NCI-H2171 (cell line): ENCODE measurements at places on chromosomes 3 and 15.

GRCh38 chr3:100045696-100046095 is 68.6 kb downstream of the FILIP1L start:
- DNase-seq = no peak

GRCh38 chr15:79067969-79068368 is 22.6 kb downstream of the RASGRF1 start:
- DNase-seq = peak; percentile 42

GRCh38 chr15:25178835-25179672 is 224.3 kb downstream of the SNRPN start:
- no peak for DNase-seq

- DNase-seq = no peak
Observed at GRCh38 chr3:72492240-72492639, 356.0 kb downstream of the SHQ1 start.

- no peak for DNase-seq
Observed at GRCh38 chr3:37859354-37859753, 2.3 kb upstream of the CTDSPL start.

GRCh38 chr3:13665582-13666226 is 116.8 kb downstream of the FBLN2 start:
- no peak for DNase-seq

- DNase-seq = no peak
Observed at GRCh38 chr3:43159876-43160255, 54.0 kb upstream of the POMGNT2 start.

DNA sequence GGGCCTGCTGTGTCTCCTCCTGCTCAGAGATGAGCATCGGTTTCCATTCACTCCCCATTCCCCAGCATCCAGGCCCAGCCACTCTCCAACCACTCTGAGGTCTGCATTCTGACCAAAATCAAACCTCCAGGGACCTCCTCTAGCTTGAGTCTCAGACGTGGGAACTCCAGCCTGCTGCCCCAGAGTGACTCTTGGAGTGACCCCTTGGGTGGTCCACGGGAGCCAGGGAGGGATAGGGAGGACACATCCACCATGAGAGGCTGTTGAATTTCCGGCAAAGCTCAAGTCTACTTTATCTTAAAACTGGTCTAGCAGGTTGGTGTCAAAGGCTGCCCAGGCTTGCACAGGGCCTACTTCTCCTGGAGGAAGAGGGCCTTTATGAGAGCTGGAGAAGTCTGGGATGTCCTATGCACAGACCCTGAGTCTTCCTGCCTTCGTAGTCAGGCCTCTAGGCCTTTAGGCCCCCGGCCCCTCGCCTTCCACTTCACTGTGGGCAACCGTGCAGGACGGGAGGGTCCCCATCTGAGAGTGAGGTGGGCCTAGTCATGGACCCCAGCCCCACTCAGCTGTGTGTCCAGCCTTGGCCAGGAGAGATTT is 8.9 kb downstream of the CISH start:
- DNase-seq = no peak

GRCh38 chr3:42749753-42750231 is 23.3 kb downstream of the CCDC13 start:
- no peak for DNase-seq

DNA sequence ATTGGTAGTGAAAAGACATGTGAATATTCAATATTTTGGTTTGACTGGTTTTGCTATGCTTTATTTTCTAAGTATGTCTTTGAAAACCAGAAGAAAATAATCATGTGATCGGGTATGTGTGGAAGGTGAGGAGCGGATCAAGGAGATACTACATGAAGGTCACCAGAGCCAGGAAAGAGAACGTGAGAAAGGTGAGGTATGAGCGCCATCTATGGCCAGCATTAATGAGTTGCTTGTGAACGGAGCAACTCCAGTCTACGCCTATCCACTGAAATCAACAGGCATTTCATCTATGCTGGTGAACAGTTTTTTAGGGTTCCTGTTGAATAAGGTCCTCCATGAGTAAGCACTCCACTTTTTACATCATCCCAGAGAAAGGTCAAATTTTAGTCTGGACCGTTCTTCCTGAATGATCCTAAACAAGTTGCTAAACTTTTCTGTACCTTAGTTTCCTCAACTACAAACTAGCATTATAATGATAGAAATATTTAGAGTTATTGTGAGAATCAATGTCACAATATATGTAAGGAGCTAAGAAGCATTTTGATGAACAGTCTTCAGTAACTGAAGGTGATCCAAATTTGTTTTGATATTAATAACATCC is 1435.2 kb upstream of the CADM2 start:
- DNase-seq = peak; percentile 9

DNA sequence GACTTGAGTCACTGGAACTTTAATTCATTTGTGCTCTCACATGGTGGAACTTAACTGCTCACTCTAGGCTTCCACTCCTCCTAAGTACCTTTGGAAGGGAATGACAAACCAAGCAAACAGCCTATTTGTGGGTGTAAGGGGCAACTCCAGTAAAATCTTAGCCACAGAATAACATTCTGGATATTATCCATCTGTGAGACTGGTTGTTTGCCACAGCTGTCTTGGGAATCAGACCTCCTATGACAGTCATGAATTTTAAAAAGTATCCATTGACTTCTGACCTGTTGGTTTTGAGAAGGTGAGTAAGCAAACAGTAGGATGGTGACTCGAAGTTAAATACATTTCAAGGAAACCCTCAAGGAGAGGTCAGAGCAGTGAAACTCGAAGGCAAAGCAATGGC is 147.3 kb upstream of the CDIN1 start:
- no peak for DNase-seq

- no peak for DNase-seq
Observed at GRCh38 chr3:43707266-43707665, 16.5 kb downstream of the ABHD5 start.

- no peak for DNase-seq
Observed at GRCh38 chr3:152620395-152620794, 214.5 kb upstream of the P2RY1 start.

- no peak for DNase-seq
Observed at GRCh38 chr3:74066456-74066855, 441.7 kb upstream of the PDZRN3 start.

DNA sequence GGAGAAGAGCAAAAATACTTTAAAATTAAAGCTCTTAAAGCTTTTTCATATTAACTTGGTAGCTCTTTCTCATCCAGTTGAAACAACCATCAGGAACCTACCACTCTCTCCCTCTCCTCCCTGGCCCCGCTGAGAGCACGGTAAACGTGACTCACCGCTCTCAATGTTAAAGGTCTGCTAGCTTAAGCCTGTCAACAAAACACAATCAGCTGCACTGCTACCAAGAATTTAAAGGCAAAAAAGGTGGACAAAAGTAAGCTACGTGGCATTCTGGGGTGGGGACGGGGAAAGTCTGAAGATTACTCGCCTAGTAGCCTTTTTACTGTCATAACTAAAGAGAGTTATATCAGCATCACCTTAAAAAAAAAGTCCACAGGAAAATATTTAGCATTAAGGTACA is 8.4 kb upstream of the GP5 start:
- no peak for DNase-seq

DNA sequence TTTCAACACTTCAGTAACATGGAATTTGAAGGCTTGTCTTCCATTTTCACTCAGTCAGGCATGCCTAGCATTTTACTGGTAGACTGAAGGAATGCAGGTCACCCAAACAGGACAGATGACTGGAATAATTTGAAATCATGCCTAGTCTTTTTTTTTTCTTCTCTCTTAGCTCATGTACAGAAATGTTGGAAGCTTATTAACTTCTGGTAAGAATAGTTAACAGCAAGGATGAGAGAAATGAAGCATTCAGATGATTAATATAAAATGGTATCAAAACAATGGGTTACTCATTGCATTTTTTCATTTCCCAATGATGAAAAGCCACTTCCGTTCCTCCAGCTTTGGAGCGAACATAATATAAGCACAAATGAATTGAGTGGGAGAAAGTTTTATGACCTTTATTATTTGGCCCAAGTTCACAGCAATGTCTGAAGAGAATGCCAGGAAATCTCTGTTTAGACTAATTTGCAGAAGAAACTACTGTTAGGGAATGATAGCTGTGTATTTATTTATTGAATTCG is 431.6 kb upstream of the RASGRP1 start:
- no peak for DNase-seq

GRCh38 chr3:41363830-41364523 is 164.7 kb downstream of the CTNNB1 start:
- DNase-seq = no peak

DNA sequence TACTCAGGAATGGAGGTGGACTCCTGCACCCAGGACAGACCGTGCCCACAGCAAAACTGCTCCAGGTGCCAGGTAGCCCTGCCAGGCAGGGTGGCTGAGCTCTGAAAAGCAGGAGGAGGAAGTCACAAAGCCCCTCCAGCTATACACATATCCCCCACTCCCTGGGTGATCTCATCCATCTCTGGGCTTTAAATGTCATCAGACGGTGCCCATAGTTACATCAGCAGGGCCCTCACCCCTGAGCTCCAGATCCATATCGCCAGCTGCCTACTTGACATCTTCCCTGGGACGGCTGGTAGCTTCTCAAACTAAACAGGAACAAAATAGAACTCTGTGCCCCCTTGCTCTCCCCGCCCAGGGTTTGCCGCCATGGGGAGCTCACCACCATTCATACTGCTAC is 87.7 kb downstream of the MEGF11 start:
- no peak for DNase-seq

- DNase-seq = no peak
Observed at GRCh38 chr3:65385805-65386204, 652.9 kb downstream of the MAGI1 start.

- peak; percentile 2 for DNase-seq
Observed at GRCh38 chr3:39651993-39652739, 157.2 kb upstream of the MYRIP start.

DNA sequence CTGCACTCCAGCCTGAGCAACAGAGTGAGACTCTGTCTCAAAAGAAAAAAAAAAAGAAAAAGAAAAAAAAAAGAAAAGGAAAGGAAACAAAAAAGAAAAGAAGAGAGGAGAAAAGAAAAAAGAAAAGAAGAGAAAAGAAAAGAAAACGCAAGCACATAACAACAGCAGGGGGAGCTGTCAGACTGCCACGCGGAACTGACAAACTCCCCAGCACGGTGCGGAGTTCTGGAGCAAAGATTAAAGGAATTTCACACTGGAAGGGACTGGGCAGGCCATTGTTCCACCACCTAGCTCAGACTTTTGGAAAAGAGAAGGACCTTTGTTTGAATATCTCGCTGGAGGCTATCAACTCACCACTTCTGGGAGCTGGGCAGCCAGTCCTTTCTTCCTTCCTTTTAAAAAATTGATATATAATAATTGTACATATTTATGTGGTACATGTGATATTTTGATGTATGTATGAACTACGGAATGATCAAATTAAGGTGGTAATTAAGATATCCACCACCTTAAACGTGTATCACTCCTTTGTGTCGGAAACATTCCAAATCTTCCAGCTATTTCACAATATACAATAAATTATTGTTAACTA is 40.5 kb downstream of the DPPA2 start:
- DNase-seq = no peak

- DNase-seq = no peak
Observed at GRCh38 chr3:71515636-71516365, 67.7 kb downstream of the FOXP1 start.
